Activated CD4-positive, alpha-beta T cell treated with anti-CD3 and anti-CD28 coated beads, Interleukin-2, Interleukin-6, amounts not matched to agents 100 ng/mL and 50 ng/mL, durations not matched to agents 16 hours and 8 hours (primary cell): ENCODE measurements at places on chromosomes 2 and 18.
A peak's percentile ranks its signal among the peaks of the same experiment; 100 is the strongest.

GRCh38 chr2:183164650-183165015 is 40.4 kb downstream of the NUP35 start:
- no peak for DNase-seq

- DNase-seq = peak; percentile 87
Measured at GRCh38 chr2:37871456-37872191, 53.5 kb upstream of the RMDN2 start.

DNA sequence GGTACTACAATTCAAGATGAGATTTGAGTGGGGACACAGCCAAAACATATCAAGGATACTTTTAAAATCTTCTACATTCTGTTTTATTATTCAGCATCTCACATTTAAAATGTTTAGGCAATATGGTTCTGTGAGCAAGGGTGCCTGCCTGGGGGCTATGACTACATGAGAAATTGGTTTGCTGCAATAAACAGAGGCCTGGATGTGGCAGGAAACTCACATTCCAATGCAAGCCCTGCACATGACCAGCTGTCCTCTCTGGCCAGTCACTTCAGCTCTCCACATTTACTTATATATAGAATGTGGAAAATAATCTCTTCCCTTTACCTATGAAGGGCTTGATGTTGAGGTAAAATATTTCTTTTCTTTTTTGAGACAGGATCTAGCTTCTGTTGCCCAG is 193.4 kb downstream of the LRRTM1 start:
- DNase-seq = no peak

- DNase-seq = no peak
Measured at GRCh38 chr18:31707815-31708214, 23.4 kb upstream of the B4GALT6 start.

DNA sequence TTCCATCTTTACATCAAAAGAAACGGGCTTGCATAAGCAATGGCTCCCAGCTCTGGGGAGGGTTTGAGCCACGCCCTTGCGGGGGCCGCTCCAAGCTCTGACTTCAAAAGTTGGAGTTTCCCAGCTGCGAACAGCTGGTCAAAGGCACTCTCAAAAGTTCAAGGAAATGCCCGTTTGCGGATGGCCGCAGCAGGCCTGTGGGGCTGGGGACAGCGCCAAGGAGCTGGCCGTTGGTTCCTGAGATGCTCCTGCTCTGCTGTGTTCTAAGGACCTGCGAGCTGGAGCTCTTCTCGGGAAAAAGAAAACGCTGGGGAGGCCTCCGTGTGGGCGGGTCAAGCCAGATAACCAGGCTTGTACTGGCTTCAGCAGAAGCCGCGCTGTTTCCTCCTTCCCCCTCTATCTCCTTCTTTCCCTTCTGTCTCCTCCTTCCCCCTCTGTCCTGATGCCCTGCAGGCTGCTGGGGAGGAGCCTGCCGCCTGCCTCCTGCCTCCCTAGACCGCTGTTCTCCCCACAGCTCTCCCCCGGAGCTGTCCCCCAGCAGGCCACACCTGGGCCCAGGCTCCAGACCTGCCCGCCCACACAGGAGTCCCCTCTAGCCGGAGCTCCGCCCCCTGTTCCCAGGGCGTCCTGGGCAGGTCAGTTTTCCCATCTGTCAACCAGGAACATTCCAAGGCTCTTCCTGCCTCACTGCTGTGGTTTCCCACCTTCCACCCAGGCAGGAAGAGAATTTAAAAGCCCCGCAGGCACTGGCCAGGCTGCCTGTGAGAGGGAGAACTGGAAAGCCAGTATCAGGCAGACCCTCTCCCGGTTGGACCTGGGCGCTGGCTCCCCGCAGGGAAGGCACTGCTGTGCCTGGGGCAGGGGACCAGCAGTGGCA is 14.1 kb downstream of the KLF11 start:
- no peak for DNase-seq

GRCh38 chr2:15751477-15751876 is 159.8 kb downstream of the DDX1 start:
- DNase-seq = no peak

DNA sequence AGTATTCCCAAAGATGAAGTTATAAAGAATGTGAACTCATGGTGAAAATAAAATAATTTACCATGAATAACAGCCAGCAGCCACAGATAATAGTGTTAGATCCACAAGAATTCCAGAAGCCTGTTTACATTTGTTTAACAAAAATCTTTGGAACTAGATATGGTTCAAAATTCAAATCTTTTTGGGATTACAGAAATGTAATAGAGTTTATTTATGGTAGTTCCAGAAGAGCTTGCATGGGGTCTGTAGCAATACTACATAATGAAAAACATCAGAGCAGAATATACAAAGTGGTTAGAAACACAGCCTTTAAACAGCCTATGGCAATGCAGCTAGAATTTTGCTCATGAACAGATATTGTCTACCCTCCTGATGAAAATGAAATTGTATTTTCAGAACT is 179.1 kb downstream of the RDH14 start:
- DNase-seq = no peak

- peak; percentile 13 for DNase-seq
Measured at GRCh38 chr2:168633200-168633599, 169.2 kb upstream of the NOSTRIN start.

DNA sequence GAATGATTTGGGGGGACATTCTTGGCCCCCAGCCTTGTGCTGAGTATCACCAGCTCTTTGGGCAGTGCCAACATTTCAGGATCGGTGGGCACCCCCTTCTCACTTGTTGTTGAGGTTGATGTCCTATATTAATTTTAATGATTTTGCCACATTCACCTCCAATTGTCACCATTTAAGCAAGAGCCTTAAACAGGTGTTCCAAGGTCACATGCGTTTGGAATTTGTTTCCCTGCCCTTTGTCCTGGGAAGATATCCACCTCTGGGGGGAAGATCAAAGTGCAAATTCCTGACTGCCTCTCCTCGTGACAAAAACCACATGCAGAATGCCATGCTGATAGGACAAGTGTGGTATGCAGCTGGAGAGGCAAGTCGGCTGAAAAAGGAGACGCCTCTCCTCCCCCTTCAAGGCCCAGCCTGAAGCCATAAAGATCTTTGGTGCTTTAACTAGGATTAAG is 72.5 kb upstream of the ID2 start:
- DNase-seq = no peak

GRCh38 chr2:186691231-186691630 is 2.6 kb upstream of the FAM171B start:
- DNase-seq = no peak

- peak; percentile 30 for DNase-seq
Measured at GRCh38 chr2:70994009-70994698, 519 bp downstream of the TEX261 start.

DNA sequence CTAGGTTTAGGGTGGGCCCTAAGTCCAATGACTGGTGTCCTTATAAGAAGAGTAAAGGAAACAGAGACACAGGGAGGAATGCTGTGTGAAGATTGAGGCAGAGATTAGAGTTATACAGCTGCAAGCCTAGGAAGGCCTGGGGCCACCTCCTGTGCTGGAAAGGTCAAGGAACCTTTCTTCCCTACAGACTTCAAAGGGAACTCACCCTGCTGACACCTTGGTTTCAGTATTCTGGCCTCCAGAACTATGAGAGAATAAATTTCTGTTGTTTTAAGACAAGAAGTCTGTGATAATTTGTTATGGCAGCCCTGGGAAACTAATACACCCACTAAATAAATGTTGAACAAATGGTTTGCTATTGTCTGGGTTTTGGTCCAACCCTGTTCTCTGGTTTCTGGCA is 102.3 kb upstream of the NEUROD1 start:
- no peak for DNase-seq

DNA sequence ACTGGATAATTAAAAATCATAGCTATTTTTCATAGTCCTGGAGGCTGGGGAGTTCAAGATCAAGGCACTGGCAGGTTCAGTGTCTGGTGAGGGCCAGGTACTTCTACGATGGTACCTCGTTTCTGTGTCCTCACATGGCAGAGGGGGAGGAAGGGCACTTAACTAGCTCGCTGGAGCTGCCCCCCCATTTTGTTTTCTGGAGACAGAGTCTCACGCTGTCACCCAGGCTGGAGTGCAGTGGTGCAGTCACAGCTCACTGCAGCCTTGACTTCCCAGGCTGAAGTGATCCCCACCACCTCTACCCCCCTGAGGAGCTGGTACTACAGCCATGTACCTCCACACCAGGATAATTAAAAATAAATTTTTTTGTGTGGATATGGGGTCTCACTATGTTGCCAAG is 40.3 kb downstream of the ASB1 start:
- DNase-seq = no peak

GRCh38 chr2:171579481-171579880 is 57.2 kb downstream of the CYBRD1 start:
- no peak for DNase-seq

GRCh38 chr2:76928026-76928425 is 594.1 kb downstream of the LRRTM4 start:
- DNase-seq = no peak
